ENCODE measurements at places on chromosomes 7 and 10. TPM values are rescaled to one million over a fixed set of nuclear protein-coding genes. Genes with fewer than 3 reads are reported as not detected.
A peak's percentile ranks its signal among the peaks of the same experiment; 100 is the strongest.

PIK3CG gene
- 4.7 TPM for total RNA-seq

DNA sequence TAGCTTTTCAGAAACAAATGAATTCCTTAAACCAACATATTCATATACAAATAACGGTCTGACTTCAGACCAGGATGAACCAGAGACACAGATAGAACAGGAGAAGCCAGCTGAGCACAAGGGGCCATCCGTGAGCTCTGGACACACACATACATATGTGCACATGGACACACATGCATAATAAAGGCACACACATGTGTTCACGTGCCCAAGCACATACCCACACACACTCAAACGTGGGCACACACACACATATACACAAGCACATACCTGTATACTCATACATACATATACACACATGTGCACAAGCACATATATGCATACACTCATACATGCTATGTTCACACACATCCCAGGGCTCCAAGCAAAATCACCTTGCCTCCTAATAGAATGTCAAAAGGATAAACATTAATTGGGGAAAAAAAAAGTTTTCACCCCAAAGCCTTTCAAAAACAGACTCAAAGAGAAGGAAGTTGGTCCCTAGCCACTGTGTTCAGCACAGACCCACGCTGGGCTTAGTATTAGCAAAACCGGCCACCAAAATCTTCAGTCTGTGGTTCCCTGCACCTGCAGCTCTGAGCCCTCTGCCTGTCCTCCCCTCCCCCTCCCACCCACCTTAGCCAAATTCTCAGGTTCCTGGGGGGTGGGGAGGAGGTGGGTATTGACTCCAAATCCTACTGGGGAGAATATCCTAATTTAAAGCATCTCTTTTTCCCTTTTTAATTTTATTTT is 100.4 kb upstream of the MACROH2A2 start:
- no peak for DNase-seq

DNA sequence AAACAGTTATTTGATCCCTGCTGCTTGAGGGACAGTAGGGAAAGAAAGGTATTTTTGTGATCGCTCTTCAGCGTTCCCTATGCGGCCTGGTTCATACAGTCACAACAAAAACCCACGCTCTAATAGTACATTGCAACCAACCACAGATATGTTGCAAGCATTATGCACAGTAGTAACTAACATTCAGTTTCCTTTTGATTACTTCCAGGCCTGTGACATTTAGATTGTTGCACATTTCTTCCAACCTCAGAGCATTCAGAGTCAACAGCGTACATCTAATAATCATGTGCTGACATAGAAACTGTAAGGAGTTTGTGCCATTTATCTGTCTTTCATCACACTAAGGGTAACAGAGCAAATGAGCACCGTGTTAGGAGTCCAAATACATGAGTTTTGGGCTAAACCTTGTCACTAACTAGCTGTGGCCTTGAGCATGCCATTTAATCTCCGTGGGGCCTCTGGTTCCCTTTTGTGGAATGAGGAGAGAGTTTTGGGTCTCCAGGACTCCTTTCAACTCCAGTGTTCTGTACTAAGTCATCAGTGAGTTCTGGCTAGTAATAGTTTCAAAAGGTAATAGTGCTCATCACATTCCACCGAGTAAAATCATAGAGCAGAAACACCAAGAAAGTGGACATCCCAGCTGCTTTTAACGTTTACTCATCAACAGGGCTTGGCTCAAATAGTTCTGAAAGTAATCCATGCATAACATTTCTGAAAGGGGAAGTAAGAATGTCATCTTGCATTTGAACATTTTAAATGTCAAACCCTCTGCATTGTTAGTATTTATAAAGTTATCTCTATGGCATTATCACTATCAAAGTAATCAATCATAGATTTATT is 99.0 kb upstream of the FZD1 start:
- peak; percentile 68 for DNase-seq

DNA sequence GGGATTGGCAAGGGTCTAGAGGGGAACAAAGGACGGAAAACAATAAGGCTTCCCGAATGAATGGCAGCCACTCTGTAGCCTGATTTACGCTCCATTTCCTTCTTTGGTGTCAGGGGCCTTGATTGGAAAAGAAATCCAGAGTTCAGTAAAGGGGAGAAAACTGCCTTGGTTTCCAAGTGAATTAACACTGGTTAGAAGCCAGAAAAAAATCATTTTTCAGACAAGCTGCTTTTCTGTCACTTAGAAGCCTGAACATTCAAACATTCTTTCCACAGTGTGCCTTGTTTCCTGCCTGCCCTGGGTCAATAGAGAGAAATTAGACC is 283 bp upstream of the TRDMT1 start:
- no peak for DNase-seq

DNA sequence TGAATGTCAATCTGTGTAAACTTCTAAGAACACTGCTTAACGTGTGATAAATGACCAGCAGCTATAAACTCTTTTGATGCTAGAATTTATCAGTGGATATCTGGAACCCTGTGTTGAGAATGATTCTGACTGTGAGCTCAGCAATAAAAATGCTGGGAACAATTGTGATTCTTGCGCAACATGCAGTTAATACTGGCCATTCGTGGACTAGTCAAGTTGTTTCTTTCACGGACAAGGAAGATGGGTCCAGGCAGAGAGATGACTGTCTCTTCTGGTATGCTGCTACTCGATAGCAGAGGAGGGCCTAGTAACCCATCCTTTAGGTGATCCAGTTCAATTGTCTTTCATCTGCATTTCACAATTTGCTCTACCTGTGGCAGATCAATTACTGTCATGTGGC is 394.8 kb upstream of the IGFBP3 start:
- no peak for DNase-seq

- no peak for DNase-seq
Measured at GRCh38 chr10:22962817-22963216, 35.0 kb downstream of the ARMC3 start.

DNA sequence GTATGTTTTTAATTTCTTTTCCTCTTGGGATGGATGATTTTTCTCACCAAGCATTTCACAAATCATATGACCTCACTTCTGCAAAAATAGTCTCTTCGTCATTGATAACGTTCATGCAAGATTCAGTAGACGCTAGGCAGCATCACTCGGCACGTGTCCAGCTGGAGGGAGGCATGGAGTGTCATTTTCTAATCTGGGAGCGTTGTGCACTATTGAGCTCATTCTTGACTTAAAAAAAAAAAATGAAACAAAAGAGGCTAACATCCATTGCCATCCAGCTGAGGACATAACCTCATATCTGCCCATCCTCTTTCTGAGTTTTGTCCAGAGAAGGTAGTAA is 56.2 kb downstream of the COL17A1 start:
- DNase-seq, result peak; percentile 95
